NCI-H1930 (cell line): ENCODE measurements at places on chromosomes 7 and 10.

DNA sequence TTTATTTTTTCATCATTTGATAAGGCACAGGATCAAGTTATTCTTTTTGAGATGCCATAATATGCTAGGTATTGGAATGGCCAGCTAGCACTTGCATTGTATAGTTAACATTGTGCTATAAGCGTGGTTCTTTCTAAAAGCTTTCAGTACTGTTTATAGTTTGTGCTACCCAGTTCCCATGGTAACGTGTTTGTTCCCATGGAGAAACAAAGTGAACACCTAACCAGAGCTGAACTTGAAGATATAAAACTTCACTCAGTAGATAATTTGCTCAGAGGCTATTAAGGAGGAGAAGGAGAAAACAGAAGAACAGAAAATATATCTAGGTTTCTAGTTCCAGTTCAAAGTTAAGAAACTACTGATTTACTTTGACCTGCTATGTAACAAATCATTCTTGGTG, 23.6 kb upstream of the ITGB8 start:
- DNase-seq, result no peak

GRCh38 chr10:43980313-43980712, 331.6 kb upstream of the ZNF32 start:
- no peak for DNase-seq

DNA sequence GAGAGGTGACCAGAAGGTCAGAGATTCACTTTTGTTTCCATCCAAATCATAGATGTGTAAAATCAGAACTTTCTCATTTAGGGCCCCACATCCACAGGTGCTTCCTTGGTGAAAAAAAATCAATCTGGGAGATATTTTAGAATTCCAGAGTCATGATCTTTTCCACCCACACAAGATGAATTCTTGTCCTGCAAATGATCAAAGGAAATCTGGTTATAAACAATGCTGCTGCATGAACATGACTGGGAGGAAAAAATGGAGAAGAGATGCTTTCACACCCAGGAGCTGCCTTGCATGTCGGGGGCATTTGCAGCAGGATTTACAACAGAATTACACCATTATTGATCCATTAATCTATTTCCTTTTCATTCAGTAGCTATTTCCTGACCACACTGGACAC, 106.5 kb upstream of the TMEM72 start:
- DNase-seq, result no peak

- DNase-seq, result no peak
These were observed 15.8 kb upstream of the BPGM start for GRCh38 chr7:134630893-134631292.

- DNase-seq, result no peak
These were observed 326.3 kb upstream of the DGKB start for GRCh38 chr7:15228831-15229230.
